ENCODE measurements at places on chromosomes 11 and 22. TPM values are rescaled to one million over a fixed set of nuclear protein-coding genes. Genes with fewer than 3 reads are reported as not detected.

Gene CARD18
- polyA plus RNA-seq, result not detected

Gene MEI1
- 0.18 TPM for polyA plus RNA-seq

Gene VWA5A
- polyA plus RNA-seq, result 26.3 TPM

Gene DRICH1
- 0.43 TPM for polyA plus RNA-seq

Gene ELFN2
- 0.19 TPM for polyA plus RNA-seq

Gene CNTN5
- 9.6 TPM for polyA plus RNA-seq

Gene LRP4
- polyA plus RNA-seq, result 6.4 TPM

Gene DKK3
- 64.3 TPM for polyA plus RNA-seq

Data from hepatocyte (in vitro differentiated cells).